ENCODE measurements at places on chromosomes 5 and 9. TPM values are rescaled to one million over a fixed set of nuclear protein-coding genes. Genes with fewer than 3 reads are reported as not detected.

The STKLD1 gene
- polyA plus RNA-seq = 2.4 TPM

The SOHLH1 gene
- not detected for polyA plus RNA-seq

DNA sequence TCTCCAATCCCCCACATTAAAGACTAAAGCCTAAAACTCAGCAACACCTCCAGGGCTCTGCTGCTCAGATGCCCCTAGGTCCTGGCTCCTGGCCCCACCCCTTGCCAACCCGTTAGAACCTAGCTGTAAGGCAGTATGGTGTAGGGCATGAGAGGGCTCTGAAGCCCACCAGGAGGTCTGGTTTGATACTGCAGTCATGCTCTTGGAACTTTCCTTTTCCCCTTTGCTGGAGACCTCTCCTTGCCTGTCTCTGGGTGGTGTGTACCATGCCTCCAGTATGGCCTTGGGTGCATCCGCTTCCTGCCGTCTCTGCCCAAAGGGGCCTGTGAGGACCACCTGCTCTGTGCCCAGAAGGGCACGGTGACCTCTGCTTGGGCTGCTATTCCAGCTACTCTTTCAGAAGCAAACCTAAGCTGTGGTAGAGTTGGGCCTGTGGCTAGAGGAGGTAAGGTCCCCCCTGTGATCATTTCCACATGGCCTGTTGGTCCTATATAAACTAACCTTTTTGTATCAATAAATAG is 3.5 kb downstream of the TENT4A start:
- no peak overlapping the region for H3K27ac ChIP-seq
- DNase-seq = no peak
- peaks cover 22% of the 10 kb centered on the region for H3K4me1 ChIP-seq
- no peaks in the 10 kb centered on the region for H3K27me3 ChIP-seq
- H3K4me3 ChIP-seq = no peak overlapping the region

- no peaks in the 10 kb centered on the region for H3K27me3 ChIP-seq
- no peaks in the 10 kb centered on the region for H3K36me3 ChIP-seq
- H3K4me3 ChIP-seq = no peak overlapping the region
- H3K27ac ChIP-seq = no peak overlapping the region
These were observed 138.5 kb downstream of the DCP2 start for GRCh38 chr5:113115061-113115460.

DNA sequence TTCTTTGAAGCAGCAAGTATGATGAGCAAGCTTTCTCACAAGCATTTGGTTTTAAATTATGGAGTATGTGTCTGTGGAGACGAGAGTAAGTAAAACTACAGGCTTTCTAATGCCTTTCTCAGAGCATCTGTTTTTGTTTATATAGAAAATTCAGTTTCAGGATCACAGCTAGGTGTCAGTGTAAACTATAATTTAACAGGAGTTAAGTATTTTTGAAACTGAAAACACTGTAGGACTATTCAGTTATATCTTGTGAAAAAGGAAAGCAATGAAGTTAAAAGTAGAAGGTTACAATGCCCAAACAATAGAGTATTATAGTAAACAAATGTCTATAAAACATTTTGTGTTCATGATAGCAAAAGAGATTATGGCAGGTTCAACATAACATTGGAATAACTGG is 88.6 kb downstream of the JAK2 start:
- H3K27me3 ChIP-seq = no peaks in the 10 kb centered on the region
- H3K4me1 ChIP-seq = no peaks in the 10 kb centered on the region
- H3K36me3 ChIP-seq = peaks cover 31% of the 10 kb centered on the region
- H3K4me3 ChIP-seq = no peak overlapping the region
- no peak for DNase-seq

Measured in large intestine (tissue), 12 donors.